PC-3 (cell line): ENCODE measurements at places on chromosomes 16 and 17.
A peak's percentile ranks its signal among the peaks of the same experiment; 100 is the strongest.

DNA sequence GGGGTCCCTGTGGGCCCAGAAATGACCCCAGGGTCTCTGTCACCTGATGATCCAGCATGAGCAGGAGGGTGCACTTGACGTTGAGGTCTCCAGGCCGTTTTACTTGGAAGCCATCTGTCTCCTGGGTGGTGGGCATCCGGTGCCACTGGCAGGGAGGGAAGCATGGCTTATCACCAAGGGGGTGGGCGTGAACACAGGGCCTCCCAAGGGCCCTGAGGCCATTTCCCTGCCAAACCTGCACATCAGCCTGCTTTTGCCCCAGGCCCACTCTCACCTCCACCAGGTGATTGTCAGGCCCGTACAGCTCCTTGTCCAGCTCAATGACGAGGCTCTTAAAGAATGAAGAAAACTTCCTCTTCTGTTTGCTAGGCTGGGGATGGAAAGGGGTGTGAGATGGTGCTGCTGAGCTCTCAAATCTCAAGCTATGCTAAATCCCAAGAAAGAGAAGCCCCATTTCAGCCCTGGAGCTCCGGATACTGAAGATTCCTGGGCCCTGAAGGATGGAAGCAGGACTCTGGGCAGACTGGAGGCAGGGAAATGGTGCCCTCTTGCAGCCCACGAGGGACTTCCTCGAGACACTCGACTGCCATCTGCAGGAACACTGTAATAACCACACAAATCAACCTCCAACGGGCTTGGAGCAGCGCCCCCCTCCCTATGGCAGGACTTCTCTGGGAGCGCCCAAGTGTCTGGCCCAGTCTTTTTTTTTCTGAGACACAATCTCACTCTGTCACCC is 7.1 kb upstream of the FTSJ3 start:
- DNase-seq, result peak; percentile 92

DNA sequence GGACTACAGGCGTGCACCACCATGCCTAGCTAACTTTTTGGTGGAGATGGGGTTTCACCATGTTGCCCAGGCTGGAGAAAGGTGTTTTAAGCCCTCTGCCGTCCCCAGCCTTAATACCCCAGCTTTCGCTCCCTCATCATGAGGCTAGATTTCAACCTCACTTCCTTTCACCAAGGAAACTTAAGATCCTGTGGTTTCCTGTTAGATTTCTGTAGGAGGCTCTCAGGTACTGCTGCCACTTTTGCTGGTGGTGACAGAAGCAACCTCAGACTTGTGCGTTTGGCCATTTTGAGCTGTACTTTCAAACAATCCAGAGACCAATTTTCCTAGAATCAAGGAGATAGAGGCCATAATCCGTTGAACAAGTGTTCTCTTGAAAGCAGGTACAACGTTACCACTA is 36.2 kb downstream of the MPHOSPH6 start:
- DNase-seq, result no peak

GRCh38 chr17:83155128-83156121 is 76.0 kb downstream of the METRNL start:
- no peak for DNase-seq

- DNase-seq, result peak; percentile 38
These were observed 9.6 kb downstream of the ABHD15 start for GRCh38 chr17:29557085-29557738.
